ENCODE measurements at places on chromosomes 16 and 17.

- peak; percentile 68 for DNase-seq
Measured at GRCh38 chr16:17404941-17405689, 65.6 kb downstream of the XYLT1 start.

GRCh38 chr16:55497558-55497957 lies 11.3 kb upstream of the LPCAT2 start:
- no peak for DNase-seq

- DNase-seq, result no peak
Measured at GRCh38 chr16:86549076-86549892, 5.8 kb downstream of the MTHFSD start.

GRCh38 chr17:57747221-57748017 lies 2.3 kb upstream of the CCDC182 start:
- peak; percentile 28 for DNase-seq

DNA sequence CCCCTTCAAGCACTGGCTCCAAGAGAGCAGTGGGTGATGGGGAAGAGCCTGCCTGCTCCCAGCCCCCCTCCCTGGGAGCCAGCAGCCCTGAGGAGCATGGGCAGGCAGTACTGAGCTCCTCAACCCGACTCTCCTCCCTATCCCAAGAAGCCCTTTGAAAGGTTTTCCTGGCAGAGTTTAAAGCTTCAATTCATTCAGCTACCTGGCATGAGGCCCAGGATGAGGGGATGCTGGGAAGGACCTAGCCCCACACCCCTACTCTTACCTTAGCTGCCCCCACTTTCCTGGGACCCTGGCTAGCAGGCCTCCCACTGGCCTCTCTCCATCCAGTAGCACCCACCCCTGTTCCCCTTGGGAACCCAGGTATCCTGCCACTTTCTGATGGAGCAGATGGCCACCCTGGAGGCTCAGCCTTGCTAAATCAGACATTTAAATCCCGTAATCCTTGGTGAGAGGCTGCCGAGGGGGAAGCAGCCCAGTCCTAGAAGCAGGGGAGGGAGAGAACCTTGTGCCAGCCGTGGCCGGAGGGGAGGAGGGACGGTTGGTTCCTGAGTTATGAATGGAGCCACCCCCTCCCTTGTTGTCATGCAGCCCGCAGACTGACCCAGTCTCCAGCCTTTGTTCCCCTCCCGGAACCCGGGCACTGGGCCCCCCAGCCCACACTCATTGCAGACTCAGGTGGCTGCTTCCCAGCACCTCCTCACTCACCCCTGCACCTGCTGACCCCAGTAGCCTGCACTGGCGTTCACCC lies 17.1 kb downstream of the ATP1B2 start:
- DNase-seq, result no peak

DNA sequence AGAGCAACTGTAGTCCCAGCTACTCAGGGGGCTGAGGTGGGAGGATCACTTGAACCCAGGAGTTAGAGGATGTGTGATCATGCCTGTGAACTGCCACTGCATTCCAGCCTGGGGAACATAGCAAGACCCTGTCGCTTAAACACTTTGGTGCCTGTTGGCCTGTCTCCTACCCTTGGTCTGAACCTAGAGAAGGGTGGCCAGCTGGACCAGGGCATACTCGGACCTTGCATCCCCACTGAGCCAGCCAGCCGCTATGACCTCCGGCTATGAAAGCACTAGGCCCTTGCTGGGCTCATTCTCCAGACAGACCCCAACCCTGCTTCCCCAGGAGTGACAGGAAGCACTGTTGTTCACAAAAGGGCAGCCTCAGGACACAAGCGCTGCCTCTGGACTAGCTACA lies 4.6 kb downstream of the IFT20 start:
- DNase-seq, result no peak

- no peak for DNase-seq
Measured at GRCh38 chr17:43399839-43400328, 1.1 kb downstream of the ARL4D start.

DNA sequence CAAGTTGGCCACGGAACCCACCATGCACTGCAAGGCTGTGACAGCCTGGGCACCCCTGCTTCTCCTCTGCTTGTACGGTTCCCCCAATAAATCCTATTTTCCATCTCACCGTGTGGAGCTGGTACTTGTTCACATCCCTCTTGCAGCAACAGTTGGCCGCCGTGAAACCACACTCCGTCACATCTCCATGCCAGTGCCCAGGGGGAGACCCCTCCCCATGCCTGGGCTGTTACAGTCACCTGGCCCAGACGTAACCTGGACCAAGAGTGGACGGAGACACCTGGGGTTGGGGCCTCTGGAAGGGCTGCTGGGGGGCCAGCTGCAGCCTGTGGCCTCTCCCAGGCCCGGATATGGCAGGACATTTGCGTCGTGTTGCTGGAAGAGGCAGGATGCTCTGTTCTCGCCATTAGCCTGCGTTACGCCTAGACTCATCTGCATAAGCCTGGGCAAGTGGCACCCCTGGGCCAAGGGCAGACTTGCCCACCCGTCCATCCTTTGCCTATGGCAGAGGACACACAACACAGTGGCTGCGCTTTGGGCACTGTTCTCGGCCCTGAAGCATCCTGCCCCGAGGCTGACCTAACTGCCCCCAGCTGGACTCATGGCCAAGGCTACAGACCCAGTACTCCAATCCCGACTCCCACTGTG lies 14.2 kb upstream of the KREMEN2 start:
- DNase-seq, result no peak

GRCh38 chr16:55853114-55853513 lies 20.2 kb upstream of the CES1 start:
- DNase-seq, result no peak

- no peak for DNase-seq
Measured at GRCh38 chr16:55756963-55757362, 75.9 kb downstream of the CES1 start.

DNA sequence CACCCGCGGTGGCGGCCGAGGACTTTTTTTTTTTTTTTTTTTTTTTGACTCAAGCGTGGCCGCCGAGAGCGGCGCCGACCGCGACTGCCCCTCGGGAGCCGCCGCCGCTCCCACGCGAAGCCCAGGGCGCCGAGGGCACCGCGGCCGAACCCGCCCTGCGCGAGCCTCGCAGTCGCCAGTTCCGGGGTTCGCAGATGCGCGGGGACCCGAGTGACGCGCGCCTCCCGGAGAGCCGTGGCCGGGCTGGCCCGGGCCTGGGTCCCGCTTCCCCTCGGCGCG lies 1.1 kb downstream of the METRNL start:
- no peak for DNase-seq

GRCh38 chr16:84144859-84145639 lies at the start of the genes DNAAF1 and HSDL1:
Gene DNAAF1 (plus strand): TSS chr16:84145308. CDS start chr16:84145441, 133 bp downstream.
Gene HSDL1 (minus strand): TSS chr16:84145177. CDS start chr16:84131321, 13,856 bp downstream.
- peak; percentile 92 for DNase-seq

DNA sequence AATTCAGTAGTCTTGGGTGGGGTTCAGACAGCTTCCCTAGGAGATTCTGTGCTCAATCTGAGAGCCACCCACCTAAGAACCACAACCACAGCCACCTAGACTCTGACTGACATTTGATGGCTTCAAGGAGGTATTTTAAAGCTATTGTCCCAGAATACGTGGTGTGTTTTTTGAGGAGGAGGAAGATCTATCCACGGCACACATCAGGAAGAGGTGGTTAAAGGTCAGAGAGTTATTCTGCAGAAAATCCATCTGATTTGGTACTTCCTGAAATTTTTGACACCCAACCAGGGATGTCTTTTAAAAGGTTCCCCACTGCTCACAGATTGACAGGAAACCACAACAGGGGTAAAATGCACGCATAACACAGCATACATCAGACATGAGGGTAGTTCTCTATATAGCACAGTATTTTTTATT lies 25.1 kb downstream of the SMARCE1 start:
- DNase-seq, result no peak

- no peak for DNase-seq
Measured at GRCh38 chr17:80453126-80453997, 23.0 kb downstream of the NPTX1 start.

DNA sequence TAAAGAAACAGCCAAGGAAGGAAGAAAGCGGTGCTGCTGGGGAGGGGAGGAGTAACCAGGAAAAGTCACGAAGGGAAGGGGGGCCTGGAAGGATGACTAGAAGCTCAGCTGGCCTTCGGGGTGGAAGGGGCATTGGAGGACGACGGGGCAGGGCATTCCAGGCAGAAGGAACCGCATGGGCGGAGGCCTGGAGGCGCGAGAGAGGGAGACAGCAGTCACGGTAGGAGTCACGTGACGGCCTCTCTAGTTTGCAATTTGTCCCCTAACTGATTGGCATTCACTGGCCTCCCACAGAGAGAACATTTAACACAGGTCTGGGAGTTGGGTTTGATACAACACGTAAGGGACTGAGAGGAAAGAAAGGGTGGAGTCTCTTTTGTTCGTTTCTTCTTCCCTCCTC lies 63.9 kb downstream of the RTN4RL1 start:
- no peak for DNase-seq

DNA sequence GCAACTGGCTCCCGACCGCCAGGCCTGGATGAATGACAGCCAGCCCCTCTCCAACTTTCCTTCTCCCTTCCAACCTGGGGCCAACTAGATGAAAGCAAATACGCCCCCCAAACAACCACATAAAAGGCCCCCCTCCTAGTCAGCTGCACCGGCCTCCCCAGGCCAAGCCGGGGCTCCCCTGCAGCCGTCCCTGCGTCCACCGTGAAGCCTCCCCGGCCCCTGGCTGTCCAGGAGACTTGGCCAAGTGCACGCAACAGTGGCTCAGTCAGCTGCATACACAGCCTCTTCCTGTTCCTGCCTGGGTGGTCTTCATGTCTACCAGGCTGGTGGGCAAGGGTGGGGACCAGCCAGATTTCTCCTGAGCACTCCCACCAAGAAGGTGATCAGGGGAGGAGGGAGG lies 16.0 kb downstream of the DNAH17 start:
- DNase-seq, result no peak

DNA sequence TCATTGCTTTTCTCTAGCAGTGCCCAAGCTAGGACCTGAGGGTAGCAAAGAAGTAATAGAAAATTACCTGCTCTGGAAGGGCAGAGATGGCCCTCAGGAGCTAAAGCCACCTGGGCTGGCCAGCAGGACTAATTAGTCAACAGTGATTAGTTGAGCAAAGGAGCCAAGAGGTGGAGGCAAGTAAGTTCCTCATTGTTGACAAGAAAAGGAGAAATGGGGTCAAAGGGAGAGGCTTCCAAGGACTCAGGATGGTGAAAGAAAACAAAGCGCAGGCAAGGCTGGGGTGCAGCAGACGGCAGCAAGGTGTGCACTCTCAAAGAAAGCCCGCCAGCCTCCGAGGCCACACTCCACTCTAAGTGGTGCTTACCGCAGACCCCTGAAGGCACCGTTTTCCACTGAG lies 44.6 kb downstream of the CMTM4 start:
- DNase-seq, result no peak

DNA sequence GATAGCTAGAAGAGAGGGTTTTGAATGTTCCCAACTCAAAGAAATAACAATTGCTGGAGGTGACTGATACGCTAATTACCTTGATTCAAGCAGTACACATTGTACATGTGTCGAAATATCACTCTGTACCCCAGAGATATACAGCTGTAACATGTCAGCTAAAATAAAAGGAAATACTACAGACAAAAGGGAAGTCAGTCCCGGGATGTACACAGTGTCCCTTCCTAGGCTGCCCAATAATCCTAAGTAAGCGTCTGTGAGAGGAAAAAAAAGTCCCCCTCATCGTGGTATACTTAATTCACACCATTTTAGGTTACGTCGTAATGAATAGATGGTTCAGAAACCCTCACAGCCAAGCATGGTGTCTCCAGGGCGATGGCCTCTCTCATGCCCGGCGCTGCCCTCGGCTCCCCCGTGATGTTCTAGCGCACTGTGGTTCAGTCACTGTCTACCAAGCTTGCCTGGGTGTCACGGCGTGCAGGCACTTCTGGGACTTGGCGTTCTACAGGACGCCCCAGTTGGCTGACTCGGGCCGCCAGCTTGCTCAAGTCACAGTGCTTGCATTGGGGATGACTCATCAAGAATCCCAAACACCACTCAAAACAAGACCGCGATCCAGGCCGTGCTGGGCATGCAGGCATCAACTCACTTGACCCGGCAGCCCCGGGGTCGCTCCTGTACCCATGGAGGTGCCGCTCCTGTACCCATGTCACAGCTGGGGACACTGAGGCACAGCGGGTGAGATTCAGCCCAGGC lies 27.6 kb downstream of the CCDC40 start:
- DNase-seq, result peak; percentile 71

- DNase-seq, result no peak
Measured at GRCh38 chr17:4566785-4567184, 6.4 kb upstream of the GGT6 start.

DNA sequence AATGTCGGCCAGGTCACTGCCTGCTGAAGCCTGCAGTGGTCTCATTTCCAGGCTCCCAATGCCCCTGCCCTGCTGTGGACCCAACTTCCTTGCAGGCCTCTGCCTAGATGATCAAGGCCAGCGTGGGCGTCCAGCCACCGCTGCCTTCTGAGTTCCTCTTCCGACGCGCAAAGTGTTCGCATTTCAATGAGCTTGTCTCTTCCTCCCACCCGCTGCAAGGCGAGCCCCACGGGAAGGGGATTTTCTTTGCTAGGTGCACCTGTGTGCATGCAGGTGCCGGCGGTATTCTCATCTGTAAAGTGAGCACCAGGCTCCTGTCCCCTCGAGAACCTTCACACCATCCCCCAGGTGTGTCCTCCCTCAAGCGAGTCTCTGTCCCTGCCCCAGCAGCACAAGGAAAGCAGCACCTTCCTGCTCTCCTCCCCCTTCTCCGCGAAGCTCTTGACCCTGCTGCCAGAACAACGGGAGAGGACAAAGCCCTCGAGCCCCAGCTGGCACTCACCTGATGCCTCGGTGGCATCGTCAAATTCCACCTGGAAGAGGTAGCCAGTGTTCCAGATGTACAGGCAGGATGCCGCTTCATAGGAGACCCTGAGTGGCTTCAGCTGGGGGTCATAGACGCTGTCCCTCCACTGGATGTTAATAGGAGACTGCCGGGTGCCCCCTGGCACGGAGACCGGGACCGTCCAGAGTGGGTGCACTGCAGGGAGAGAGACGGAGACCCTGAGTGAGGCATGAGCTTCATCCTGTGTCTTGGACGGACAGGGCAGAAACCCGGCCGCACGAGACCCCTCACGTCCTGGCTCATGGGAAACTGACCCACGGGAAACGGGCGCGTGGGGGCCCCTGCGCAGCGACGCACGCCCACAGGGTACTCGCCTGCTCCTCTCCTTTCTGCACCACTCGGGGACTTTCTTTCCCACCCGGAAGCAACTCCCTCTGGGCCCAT lies 9.8 kb downstream of the CA5A start:
- DNase-seq, result no peak

GRCh38 chr17:55348749-55349354 lies 72.8 kb downstream of the MMD start:
- peak; percentile 30 for DNase-seq

- peak; percentile 77 for DNase-seq
Measured at GRCh38 chr17:29133121-29133713, 47.0 kb downstream of the MYO18A start.

DNA sequence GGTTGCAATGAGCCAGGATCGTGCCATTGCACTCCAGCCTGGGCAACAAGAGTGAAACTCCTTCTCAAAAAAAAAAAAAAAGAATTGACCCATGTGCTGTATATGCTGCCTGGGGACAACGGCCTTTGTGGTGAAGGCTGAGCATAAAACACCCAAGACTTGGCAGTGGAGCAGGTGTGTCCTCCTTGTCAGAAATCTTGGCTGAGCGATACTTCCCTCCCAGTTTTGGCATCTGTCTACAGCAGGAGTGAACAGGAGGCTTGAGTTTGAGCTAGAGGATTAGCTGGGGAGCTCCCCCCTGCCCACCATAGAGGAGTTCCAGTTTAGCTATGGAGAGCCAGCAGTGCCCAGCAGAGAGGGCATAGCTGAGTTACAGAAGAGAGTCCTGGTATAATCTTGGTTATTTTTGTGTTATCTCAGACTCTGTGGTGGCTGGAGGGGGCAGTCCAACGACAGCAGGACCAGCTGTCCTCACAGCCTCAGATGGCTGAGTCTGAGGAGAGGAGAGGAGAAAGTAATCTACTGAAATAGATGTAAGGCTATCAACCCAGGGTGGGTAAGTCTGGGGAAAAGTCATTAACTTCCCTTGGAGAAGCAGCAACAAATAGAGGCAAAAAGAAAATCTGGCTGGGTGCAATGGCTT lies 18.4 kb downstream of the SP2 start:
- no peak for DNase-seq
